ENCODE measurements at places on chromosomes 5 and 9. TPM values are rescaled to one million over a fixed set of nuclear protein-coding genes. Genes with fewer than 3 reads are reported as not detected.

- DNase-seq, result no peak
- no peaks in the 10 kb centered on the region for H3K4me1 ChIP-seq
- no peaks in the 10 kb centered on the region for H3K27me3 ChIP-seq
- no peak overlapping the region for H3K4me3 ChIP-seq
- no peaks in the 10 kb centered on the region for H3K36me3 ChIP-seq
- no peak overlapping the region for H3K27ac ChIP-seq
Observed at GRCh38 chr5:122492675-122493074, 180.6 kb downstream of the SNCAIP start.

DNA sequence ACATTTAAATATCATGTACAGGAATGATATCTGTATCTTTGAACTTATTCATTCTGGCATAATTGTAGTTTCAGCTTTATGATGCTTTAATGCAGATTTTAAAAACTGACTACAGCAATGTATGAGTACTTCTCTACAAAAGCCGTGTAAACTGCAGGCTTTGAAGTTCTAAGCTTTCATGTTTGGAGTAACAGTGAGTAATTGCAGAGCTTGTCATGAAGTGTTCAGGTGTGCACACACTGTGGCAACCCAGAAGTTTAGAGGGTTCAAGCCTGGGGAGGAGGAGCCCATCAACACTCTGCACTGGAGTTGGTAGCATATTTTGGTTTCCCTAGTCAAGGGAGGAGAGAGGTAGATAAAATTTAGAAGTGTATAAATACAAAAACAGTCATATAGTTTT lies 130.9 kb downstream of the CD180 start:
- H3K4me1 ChIP-seq, result no peaks in the 10 kb centered on the region
- H3K27ac ChIP-seq, result no peak overlapping the region
- no peak for DNase-seq

FOXD1 gene
- 33.9 TPM for total RNA-seq

DNA sequence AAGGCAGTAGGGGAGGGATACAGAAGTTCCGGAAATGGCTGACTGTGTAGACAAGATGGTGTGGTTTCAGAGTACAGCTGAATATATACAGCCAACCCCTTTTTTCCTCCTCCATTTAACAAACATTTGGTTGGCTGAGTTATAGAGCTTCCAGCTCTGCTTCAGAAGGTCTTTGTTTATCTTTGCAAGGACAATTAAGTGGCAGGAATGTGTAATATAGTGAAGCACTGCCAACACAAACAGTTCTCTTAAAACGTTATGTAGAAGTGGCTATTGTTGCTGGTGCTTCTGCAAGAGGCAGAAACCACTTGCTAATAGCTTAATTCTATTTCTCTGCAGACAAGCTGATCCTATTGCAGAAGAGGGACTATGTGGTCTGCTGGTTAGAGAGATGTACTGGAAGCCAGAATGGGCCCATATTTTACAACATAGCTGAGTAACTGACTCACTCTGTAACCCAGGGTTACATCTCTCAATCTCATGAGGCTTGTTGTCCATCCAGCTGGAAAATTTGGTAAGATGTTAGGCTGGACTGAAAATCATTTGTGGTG lies 62.7 kb upstream of the OSMR start:
- no peaks in the 10 kb centered on the region for H3K36me3 ChIP-seq
- no peak for DNase-seq
- H3K27ac ChIP-seq, result peak overlapping the region; percentile 47
- no peak overlapping the region for H3K4me3 ChIP-seq

DNA sequence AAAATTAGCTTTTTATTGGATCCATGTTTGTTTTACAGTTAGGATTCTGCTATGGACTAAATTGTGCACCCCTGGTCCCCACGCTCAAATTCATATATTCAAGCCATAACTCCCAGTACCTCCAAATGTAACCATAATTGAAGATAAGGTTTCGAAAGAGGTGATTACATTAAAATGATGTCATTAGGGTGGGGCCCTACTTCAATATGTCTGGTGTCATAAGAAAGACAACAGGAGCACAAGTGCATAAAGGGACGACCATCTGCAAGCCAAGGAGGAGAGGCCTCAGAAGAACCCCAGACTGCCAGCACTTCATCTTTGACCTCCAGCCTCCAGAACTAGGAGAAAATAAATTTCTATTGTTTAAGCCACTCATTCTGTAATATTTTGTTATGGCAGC lies 7.4 kb upstream of the HNRNPA0 start:
- no peaks in the 10 kb centered on the region for H3K4me1 ChIP-seq
- DNase-seq, result no peak
- H3K27ac ChIP-seq, result no peak overlapping the region
- no peaks in the 10 kb centered on the region for H3K27me3 ChIP-seq
- H3K4me3 ChIP-seq, result no peak overlapping the region

All from tibial nerve (tissue), 4 donors.